ENCODE measurements at places on chromosomes 3 and 15. TPM values are rescaled to one million over a fixed set of nuclear protein-coding genes. Genes with fewer than 3 reads are reported as not detected.

The FAM107A gene
- 1.4 TPM for polyA plus RNA-seq

The RTP3 gene
- polyA plus RNA-seq: not detected

The NECTIN3 gene
- 61.7 TPM for polyA plus RNA-seq

The HRG gene
- polyA plus RNA-seq: 0.13 TPM

The BFSP2 gene
- polyA plus RNA-seq: not detected

The CHRNA7 gene
- 31.8 TPM for polyA plus RNA-seq

The TMED3 gene
- polyA plus RNA-seq: 56.8 TPM

The ILDR1 gene
- polyA plus RNA-seq: 4.2 TPM

The CEP97 gene
- 10.3 TPM for polyA plus RNA-seq

The C3orf20 gene
- 0.21 TPM for polyA plus RNA-seq

The IL16 gene
- polyA plus RNA-seq: 14.2 TPM

The TRAK1 gene
- polyA plus RNA-seq: 28.0 TPM

The DTX3L gene
- polyA plus RNA-seq: 20.0 TPM

The TSPAN3 gene
- 332 TPM for polyA plus RNA-seq

The GPR160 gene
- 11.8 TPM for polyA plus RNA-seq

The CATSPER2 gene
- polyA plus RNA-seq: 7.9 TPM

The PLCB2 gene
- 20.7 TPM for polyA plus RNA-seq

The DNAH1 gene
- polyA plus RNA-seq: 12.4 TPM

The PP2D1 gene
- polyA plus RNA-seq: 1.3 TPM

The ISLR gene
- polyA plus RNA-seq: 57.8 TPM

The CIB2 gene
- polyA plus RNA-seq: 29.1 TPM

The SI gene
- 0.17 TPM for polyA plus RNA-seq

The ADCY5 gene
- polyA plus RNA-seq: 13.4 TPM

The CIDEC gene
- not detected for polyA plus RNA-seq

The PLA2G4D gene
- 0.16 TPM for polyA plus RNA-seq

All from right lung (tissue), 10 donors.